Stimulated activated CD8-positive, alpha-beta memory T cell treated with anti-CD3 and anti-CD28 coated beads, Interleukin-7, amount 100 ng/mL, for 1 hour (primary cell): ENCODE measurements at places on chromosomes 2 and 18.

DNA sequence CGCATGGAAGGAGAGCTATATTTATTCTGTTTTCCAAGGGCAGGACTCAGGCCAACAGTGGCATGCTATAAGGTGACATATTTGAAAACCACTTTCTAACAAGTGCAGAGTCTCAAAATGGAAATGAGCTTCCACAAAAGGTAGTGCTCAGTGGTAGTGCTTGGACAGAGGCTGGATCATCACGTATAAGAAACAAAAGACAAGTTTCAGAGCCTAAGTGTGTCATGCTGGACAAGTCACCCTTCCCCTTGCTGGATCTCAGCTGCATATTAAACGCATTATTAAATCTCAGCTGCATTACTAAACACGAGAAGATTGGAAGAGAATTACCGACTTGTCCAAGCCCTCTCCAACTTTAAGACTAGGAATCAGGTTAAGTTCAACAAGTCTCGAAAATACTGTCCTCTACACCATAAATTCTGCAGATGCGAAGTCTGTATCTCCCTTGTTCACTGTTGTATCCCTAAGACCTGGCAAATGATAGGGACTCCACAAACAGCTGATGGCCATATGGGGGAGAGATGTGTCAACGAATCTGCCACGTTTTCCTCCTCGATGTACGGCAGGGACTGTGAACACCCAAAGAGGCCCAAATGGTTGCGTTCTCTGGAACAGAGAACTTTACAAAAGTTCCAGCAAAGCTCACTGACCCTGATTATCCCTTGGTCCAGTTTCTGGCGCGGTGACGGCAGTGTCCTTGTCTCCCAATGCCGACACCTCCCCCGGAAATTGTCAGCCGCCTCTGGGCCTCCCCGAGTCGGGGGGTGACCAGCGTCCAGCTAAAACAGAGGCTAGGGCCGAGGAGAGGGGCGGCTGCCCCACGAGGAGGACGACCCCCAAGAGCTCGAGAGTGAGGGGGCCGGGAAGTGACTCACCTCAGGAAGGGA lies 611 bp downstream of the NOL10 start:
- no peak for DNase-seq

DNA sequence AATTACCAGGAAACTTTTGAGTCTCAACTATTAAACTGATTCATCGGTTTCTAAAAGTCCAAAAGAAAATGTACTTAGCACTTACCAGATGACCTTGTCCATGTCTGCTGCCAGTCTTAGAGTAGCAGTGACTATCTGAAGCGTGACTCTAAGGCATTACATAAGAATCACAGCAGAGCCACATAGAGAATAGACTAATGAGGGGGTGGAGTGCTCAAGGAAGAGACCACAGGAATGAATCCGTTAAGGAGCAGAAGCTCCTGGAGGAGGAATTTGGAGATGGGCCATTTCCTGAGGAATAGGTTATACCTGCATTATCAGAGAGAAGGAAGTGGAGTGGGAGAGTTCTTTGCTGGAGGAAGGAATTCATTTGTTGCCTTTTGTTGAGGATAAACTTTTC lies 116.0 kb downstream of the MAP3K20 start:
- no peak for DNase-seq

DNA sequence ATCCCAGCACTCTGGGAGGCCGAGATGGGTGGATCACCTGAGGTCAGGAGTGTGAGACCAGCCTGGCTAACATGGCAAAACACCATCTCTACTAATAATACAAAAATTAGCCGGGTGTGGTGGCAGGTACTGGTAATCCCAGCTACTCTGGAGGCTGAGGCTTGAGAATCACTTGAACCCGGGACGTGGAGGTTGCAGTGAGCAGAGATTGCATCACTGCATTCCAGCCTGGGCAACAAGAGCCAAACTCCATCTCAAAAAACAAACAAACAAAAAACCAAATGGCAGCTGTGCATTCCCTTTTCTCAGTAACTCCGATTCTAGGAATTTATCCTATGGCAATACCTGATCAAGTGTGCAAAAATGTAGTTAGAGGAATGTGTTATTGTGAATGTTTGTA lies 4.7 kb upstream of the GRHL1 start:
- DNase-seq: no peak

DNA sequence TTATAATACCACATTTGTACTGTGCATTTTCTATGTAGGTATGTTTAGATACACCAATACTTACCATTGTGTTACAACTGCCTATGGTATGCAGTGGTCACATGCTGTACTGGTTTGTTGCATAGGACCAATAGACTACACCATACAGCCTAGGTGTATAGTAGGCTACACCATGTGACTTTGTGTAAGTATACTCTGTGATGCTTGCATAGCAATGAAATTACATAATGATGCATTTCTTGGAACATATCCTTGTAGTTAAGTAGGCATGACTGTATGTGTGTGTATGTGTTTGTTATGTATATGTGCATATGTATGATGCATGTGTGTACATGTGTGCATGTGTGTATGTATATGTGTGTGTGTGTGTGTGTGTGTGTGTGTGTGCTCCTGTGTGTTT lies 157.6 kb downstream of the TDRD15 start:
- DNase-seq: no peak

DNA sequence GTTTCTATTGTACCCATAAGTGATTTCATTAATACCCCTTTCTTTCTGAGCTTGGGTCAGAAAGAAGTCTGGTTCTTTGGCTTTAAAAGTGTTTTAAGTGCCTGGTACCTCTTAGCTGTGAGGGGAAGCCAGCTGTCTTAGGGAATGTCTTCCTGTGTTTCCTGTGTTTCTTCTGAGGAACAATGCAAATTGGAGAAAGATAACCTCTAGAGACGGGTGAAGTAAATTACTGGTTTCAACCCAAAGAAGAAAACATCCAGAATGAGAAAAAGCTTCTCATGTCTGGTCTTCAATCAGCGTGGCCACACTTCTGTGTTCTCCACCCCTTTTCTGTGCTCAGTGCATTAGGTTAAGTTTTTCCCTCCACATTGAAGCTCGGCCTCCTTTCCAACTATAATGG lies 10.2 kb upstream of the CHN1 start:
- no peak for DNase-seq

- DNase-seq: no peak
Observed at GRCh38 chr18:54608028-54608642, 17.1 kb downstream of the DYNAP start.

DNA sequence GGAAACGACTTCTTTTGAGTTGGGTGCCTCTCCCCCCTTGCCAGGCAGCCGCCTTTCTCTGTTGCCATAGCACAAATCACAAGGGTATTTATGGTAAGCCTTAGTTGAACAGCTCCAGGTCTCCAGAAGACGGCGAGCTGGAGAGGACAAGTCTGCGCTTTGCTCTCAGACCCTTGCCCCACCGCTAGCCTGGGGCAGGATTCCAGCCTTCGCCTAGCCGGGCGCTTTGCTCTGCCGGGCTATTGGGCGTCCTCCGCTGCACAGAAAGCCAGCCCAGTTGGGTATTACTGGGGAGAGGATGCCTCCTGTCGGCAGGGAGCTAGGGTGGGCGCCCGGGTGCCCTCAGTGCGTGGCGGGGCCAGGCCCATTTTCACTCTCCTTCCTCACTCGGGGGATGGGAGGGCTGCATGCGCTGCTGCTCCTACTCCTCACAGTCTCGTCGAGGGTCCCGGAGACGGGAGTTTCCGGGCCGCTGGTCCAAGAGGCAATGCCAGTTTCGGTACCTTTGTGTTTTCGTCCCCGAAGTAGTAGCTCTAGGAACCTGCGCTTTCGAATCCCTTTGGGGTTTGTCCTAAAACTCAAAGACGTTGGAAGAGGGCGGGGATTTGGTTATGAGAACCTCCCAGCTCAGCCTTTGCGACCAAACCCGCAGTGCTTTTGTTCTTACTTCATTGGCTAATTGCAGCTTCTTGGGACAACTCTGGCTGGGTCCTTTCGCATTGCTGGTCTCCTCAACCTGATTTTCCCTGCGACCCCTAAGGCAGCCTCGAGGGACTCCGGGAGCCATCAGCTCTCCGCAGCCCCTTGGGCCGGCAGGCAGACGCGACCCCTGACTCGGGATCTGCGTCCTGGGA lies 3.6 kb upstream of the DLX2 start:
- DNase-seq: no peak

GRCh38 chr2:37322368-37322767 lies 2.3 kb downstream of the PRKD3 start:
- DNase-seq: no peak

GRCh38 chr2:18067588-18068384 lies 189.3 kb downstream of the KCNS3 start:
- no peak for DNase-seq

DNA sequence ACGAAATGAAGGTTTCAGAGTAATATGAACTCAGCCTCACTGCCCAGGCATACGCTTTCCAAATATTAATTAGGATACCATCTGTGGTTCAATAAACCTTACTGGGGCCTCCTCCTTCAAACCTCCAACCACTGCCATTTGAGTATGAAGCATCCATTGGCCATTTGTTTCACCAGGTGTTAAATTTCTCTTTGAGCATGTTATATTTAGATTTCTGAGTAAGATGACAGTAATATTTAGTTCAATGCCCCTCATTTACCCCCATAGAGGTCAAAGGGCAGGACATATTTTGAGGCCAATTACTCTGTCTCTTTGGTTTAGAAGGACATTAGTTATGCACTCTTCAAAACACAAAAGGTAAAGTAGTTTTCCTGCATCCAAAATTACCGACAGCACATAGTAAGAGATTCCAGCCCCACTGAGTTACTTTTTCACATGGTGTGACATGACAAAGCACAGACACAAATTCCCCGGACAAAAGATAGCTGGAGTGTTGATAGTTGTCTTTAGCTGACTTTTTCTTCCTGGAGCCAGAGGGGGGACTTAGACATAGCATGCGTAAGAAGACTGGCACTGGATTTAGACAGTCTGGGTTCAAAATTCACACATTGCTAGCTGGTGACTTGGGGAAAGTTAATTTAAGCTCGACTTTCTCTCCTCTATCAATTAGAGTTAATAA lies 33.1 kb upstream of the LNPK start:
- DNase-seq: no peak

DNA sequence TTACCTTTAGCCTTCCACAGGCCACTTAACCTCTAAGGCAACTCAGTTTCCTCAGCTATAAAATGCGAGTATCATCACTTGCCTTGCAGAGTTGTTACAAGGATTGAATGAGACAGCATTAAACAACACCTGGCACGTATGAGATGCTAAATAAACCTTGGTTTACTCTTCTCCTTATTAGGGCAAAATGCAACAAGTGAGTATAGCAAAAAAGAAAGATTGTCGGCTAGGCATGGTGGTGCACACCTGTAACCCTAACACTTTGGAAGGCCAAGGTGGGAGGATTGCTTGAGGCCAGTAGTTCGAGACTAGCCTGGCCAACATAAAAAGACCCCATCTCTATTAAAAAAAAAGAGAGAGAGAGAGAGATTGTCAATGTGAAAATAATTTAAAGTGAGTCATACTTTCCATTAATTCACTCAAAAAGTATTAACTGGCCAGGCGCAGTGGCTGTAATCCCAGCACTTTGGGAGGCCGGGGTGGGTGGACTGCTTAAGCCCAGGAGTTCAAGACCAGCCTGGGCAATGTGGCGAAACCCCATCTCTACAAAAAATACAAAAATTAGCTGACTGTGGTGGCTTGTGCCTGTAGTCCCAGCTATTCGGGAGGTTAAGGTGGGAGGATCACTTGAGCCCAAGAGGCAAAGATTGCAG lies 8.0 kb downstream of the ATAD2B start:
- no peak for DNase-seq

DNA sequence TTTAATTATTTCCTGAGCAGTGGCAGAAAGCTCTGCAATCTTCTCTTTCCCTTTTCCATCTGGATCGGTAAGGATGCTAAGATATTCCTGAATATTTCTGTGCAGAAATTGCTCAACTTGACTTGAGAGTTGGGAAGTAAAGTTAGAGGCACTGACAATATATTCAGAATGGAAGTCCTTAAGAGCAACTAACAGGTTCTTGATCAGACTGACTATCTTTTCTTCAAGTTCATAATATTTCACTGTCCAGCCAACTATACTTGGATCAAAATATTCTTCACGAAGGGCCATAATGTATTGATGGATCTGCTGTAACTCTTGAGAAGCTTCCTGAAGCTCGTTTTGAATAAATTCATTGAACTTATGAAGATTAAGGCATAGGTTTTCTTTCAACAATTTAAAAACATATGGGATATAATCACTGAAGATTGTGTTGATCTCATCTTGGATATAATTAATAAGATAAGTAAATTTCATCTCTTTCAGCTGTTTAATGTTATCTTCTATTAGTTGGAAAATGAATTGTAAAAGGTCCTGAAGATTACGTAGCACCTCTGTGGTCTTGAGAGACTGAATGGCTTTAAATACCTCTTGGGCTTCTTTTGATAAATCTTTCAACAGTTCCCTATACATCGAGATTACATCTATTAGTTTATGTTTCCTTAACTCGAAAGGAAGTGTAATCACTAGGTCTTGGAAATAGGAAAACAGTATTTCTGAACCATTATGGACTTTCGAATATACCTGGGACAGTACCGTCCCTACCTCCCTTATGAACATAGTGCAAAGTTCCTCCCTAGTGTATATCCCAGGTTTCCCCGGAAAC lies 41.7 kb downstream of the APOB start:
- DNase-seq: no peak

DNA sequence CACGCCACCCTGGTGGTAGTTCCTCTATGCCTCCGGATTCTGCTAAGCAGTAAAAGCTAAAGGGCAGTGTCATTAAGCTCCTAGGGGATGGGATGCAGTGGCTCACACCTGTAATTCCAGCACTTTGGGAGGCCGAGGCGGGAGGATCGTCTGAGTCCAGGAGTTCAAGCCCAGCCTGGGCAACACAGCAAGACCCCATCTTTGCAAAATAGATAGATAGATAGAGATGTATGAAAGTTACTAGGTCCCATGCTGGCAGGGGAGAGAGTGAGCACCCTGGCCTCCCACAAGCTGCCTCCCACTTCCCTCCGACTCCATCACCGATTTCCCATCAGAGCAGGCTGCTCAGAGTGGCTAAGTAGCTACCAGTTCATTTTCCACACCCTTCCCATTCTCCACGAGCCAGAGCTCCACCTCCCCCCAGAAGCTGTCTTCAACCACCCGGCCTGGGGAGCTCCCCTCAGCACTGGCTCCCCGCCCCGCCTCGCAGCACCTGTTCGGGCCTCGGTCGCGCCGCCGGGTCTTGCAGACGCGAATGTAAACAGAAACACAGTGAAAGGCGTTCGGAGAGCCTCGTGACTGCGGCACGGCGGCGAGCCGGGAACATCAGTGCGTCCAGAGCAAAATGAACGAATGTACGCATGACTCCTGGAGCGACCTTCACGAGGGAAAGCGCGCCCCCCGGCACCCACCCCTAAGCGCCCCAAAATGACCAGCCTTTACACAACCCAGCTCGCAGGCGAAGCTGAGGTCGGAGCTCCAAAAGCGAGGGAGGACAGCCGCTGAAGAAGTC lies 598 bp upstream of the CEP68 start:
- DNase-seq: no peak

DNA sequence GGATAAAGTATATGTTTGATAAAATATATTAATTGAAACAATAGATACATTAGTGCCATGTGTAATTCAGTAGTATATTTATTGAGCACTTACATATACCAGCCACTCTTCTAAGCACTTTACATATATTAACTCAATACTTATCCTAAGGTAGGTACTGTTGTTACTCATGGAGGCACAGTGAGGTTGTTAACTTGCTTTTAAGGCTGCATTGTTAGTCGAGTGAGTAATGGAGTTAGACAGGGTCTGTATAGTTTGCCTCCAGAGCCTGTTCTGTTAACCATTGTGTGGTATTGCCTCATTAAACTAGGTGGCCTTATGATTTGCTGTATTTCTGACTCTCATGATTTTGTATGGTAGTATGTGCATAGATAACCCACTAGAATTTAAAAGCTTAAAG lies 44.2 kb downstream of the LCLAT1 start:
- no peak for DNase-seq

GRCh38 chr2:42971947-42972736 lies 179.8 kb upstream of the HAAO start:
- DNase-seq: no peak

- DNase-seq: no peak
Observed at GRCh38 chr2:128324008-128324896, 5.6 kb upstream of the HS6ST1 start.
